AG08396 (cell line): ENCODE measurements at places on chromosomes 13 and 19.

DNA sequence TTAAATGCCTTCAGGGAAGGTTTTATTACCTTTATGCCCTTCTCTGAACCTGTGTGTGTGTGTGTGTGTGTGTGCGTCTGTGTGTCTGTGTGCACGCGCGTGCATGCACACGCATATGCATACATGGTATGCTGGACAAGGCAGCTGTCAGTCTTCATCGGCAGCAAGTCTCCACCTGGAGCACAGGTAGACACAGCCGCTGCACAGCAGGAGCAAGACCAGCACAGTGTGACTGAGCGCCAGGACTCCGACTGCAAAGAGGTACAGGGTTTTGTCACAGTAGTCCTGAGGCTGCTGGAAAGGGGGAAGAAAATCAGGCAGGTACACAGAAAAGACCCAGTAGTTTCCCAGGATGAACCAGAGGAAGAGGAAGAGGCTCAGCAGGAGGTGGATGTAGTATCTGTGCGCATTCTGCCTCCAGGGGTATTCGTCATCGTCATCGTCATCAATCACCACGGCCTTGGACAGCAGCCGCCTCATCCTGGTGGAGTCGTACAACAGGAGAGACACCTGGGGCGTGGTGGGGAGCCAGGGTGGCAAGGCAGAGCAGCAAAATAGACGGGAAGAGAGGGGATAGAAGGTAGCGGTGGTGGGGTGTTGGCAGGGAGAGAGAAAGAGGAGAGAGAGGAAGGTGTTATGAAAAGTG, 12.8 kb upstream of the DHRS12 start:
- DNase-seq: no peak

DNA sequence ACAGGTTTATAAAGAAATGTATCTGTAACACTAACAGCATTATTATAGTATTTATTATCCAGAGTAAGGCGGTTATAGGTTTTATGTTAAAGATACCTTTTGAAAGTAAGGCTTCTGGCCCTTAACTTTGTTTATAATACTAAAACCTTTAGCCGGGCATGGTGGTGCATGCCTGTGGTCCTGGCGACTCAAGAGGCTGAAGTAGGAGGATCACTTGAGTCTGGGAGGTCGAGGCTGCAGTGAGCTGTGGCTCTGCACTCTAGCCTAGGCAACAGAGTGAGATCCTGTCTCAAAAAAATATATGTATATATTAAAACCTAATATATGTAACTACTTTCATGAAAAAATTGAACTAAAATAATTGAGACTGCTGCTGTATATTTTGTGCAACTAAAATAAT, 98.7 kb upstream of the KLF5 start:
- DNase-seq: no peak

DNA sequence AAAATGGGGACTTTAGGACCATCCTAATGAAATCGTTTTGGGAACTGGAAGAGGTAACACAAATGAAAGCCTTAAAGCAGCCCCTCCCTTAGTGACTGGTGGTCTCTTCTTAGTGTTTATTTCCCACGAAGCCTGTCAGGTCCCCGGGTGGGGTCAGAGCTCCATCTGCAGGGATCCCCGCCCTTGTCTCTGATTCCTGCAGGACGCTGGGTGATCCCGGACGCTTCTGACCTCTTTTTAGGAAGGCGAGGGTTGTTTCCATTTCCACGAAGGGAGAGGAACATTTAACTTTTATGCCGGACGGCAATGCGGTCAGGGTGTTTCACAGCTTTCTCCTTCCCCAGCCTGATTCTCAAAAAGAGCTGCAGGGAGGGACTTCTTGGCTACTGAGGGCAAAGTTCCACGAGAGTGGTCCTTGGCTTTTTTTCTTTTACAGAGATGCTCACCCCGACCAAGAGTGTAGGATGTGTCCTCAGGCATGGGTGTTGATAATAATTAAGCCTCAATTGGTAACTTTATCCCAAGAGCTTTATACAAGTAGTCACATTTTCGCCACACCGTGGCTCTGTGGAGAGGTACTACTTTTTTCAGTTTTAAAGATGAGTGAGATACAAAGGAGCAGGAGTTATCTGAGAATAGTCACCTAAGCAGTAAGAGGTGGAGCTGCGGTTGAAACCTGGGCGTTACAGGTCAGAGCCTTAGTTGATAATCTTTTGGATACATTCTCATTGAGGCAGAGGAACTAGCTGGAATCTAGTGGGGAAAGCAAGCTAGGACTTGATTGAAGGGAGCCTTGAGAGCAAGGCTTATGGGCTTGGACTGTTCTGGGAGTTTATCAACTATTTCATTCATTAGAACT, 813 bp downstream of the ZNF284 start:
- peak; percentile 17 for DNase-seq

DNA sequence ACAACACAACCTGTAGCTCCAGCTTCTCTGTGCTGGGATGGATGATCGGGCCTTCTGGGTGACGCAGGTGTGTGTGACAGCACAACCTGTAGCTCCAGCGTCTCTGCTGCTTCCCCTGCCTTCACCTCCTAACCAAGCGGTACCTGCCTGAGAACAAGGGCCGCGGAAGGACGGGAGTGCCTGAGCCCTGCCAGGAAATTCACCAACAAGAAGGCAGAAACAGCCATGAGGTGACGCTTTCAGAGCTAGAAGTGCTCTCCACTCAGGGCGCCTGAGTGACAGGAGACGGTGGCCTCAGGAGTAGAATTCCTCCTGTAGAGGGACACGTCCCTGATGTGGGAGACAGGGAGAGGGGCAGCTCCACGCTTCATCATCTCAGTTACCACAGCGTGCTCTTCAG, 17.4 kb downstream of the ZNF331 start:
- DNase-seq: no peak

GRCh38 chr19:39479916-39480315, 722 bp upstream of the TIMM50 start:
- DNase-seq: no peak

DNA sequence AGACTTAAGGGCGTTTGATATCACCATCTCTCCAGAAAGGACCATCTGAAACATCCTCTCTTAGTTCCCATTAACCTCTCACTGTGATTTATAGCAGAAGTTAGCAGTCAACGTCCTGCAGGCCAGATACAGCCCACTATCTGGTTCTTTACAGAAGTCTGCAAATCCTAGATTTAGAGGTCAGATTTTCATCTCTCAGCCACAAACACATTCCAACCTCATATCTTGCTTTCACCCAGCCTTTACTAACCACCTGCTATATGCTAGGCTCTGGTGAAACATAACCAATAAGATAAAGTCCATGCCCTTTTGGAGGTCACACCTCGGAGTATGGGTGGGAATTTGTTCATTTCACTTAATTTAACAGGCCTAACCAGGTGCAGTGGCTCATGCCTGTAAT, 76.8 kb upstream of the CACNA1A start:
- DNase-seq: no peak

- DNase-seq: no peak
These were observed 26.5 kb downstream of the MRPL57 start for GRCh38 chr13:21202767-21203531.
